SIG-M5 (cell line): ENCODE measurements at places on chromosomes 12 and 14.

GRCh38 chr12:81021834-81022233 is 56.0 kb upstream of the ACSS3 start:
- no peak for DNase-seq

DNA sequence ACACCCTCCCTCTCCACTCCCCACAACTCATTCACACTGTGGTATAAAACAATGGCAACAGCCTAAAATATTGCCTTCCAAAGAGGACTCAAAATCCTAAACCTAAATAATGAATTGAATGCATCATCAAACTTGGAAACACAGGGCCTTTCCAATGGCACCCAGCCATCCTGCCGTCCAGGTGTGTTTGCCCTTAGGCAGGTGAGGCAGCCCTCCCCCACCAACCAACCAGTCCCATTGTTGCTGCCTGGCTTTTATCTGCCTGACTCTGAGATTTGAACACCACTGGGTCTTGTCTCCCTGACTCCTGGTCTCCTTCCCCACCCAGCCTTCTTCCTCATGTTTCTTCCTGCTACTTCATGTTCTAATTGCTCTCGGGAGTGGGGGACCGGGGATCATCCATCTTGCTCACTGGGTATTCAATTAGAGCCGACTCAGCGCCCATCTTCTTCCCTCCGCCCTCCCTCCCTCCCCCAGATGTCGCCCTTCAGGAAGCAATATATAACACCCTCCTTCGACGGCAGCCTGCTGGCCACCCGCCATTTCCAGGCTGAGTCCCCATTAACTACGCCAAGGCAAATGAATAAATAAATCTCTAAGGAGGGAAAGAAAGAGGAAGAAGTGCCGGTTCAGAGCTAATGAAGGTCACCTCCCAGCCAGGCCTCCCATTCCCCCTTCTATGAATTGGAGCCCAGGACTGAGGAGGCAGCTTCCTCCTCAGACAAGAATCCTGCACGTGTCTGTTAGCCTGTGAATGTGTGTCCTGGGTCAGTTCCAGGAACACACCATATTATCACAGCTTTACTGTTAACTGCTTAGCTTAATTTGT is 36.3 kb upstream of the NTF3 start:
- no peak for DNase-seq

DNA sequence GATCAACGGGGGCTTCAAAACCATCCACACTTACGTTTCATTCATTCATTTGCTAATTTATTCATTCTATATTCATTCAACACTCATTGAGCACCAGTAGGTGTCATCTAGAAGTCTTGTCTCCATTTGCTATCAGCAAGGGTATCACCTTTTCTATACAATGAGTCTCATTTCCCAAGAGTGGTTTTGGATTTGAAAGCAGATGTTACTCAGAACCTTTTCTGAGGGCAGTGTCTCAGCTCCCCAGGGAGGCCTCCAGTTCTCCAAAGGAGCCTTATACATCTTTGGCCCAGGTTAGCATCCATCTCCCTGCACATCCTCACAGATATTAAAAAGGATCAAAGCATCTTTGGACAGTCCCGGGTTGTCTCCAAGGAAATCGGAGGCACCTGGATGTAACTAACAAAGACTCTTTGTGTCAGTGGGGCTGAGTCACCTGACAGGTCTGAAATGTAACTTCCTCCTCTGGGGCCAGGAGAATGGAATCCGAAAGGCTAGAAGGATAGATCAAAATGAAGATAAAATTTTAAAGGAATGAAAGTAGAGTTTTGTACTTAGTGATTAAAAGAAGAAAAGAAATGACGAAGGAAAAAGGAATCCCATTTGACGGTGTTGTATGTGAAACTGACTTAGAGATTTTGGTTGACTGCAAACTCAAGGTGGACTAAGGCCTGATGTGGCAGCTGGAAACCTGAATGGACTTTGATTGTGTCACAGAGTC is 103.0 kb downstream of the VCPKMT start:
- DNase-seq, result no peak

- no peak for DNase-seq
These were observed 525.3 kb downstream of the MED13L start for GRCh38 chr12:115752156-115752555.

- DNase-seq, result no peak
These were observed 15.3 kb downstream of the MIPOL1 start for GRCh38 chr14:37213016-37213415.

GRCh38 chr12:39915249-39915648 is 190.6 kb downstream of the SLC2A13 start:
- DNase-seq, result no peak

DNA sequence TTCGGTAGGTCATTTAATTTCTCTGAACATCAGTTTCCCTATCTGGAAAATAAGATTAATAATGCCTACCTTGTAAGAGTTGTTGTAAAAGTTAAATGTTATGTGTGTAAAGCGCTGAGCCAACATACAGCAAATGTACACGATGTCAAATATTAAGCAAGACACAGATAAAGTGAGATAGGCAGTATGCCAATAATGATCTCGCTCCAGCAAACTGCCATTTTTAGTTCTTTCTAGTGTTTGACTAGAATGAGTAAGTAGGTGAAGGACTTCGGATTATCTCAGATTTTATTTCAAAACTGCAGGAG is 840 bp downstream of the DHRS7 start:
- no peak for DNase-seq

GRCh38 chr12:102948941-102949352 is 8.5 kb upstream of the ASCL1 start:
- no peak for DNase-seq

- no peak for DNase-seq
These were observed 8.1 kb downstream of the DAO start for GRCh38 chr12:108888031-108888430.

- no peak for DNase-seq
These were observed 211.8 kb downstream of the PCNX1 start for GRCh38 chr14:71119075-71119474.

DNA sequence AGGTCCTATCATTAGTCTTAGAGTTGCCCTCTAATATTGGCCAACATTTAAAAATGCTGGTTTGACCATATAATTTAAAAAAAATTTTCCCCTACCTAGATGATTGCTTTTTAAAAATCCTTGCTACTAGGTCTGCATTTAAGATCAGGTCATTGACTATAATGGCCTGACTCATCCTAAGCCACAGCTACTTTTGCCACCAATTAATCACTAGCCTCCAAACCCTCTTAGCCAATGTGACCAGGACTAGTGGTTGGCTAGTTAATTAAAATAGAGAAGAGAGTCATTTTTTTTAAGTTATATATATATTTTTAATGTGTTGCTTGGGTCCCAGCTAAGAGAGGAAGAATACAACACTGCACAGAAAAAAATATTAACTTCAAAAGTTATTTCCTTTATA is 57.5 kb downstream of the SOS2 start:
- no peak for DNase-seq

DNA sequence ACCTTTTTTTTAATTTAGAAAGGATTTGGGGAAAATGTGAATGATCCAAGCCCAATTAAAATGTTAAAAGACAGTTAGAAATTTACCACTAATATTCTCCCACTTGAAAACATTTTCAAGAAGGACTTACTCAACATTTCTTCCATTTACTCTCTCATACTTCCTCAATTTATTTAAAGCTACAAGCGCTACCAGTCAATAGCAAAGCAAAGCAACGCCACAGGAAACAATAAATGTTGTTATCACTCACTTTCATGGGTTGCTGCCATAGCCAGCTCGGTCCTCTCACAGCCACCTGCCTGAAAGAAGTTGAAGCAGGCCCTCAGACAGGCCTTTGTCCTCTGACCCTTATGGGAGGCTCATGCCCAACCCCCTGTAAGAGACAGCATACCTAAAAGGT is 6.0 kb upstream of the SOS2 start:
- DNase-seq, result peak; percentile 66

DNA sequence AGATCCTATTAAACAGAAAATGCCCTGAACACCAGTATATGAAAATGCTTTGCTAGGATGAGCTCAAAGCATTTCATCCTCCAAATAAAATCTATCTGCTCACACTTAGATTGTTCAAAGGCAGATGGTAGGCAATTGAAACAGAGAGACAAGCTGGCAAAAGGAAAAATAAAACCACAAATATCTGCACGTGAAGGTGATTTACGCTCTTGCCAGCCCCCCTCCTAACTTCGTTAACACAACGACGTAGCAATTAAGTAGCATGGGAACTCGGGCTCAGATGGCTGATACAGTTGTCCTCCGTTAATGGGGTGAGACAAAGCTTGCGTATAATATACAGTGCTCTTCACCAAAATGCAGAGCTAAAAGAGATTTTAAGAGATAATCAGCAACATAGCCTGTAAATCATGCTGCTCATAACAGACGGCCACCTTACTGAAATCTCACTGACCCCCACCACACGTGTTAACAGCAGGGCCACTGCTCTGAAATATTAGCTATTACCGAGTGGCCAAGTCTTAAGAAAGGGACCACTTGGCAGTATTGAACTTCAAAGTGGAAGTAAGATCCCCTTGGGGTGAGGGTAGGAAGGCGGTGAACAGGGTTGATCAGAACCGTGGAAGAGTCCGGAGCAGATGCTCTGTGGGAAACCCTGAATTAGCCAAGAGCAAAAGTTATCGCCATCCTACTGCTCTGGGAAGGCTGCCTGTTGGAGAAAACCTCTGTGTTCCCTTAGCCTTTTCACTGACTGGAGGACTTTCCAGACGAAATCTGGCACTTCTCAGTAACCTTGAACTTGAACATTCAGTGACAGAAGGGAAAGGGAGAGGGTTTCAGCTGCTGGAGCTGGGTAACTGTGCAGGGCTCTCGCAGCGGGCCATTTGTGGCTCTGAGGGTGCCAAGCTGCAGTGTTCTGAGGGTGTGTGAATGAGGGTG is 23.1 kb downstream of the ETV6 start:
- DNase-seq, result no peak

- no peak for DNase-seq
These were observed 625.5 kb downstream of the DIO2 start for GRCh38 chr14:79585845-79586244.

DNA sequence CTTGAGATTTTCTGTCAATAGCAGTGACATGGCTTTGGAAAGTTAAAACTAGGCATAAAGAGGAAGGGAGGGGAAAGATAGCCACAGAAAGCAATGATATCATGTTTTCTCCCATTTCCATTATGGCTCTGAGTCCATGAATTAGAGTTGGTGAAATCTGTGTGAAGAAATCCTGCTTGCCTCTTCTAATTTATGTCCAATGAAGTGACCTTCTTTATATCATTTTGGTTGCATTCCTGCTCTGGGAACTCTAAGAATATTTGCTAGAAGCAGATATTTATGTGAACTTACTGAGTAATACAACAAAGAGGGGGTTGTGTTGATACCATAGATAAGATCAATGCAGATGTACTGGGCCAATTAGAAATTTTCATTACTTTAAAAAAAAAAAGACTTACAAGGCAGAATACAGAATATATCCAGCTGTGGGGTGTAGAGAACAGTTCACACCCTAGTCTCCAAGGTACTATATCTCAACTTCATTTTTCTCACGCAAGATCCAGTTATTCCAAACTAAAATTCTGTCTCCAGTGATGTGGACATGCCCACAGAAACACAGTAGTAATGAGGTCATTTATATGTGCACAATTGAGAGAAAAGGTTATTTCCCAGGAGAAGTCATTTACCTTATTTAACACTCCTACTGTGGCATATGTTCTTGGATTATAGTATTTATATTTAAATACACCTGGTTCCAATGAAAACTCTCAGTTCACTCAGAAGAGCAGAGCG is 51.5 kb upstream of the KCNJ8 start:
- no peak for DNase-seq

DNA sequence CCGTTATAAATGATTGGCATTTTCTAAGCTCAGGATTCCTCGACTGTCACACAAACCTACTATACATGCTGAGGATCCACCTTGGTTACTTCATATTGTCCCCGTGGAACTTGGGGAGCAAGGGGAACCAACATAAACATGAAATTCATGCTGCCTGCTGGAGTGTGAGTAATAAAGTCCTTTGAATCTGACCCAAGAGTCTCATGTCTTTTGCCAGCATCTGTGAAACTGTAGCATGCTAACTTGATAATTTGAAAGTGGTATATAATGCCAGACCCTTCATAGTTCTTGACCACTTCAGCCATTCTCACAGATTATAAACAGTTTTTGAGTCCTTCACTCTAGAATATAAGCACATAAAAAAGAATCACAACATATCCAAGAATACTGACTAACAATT is 17.1 kb downstream of the SLC35F4 start:
- DNase-seq, result no peak
